ENCODE measurements at places on chromosomes 3 and 15. TPM values are rescaled to one million over a fixed set of nuclear protein-coding genes. Genes with fewer than 3 reads are reported as not detected.

The PAQR9 gene
- not detected for total RNA-seq

The SOX2 gene
- not detected for total RNA-seq

- no peak for DNase-seq
Measured at GRCh38 chr3:55305696-55306485, 181.2 kb downstream of the WNT5A start.

DNA sequence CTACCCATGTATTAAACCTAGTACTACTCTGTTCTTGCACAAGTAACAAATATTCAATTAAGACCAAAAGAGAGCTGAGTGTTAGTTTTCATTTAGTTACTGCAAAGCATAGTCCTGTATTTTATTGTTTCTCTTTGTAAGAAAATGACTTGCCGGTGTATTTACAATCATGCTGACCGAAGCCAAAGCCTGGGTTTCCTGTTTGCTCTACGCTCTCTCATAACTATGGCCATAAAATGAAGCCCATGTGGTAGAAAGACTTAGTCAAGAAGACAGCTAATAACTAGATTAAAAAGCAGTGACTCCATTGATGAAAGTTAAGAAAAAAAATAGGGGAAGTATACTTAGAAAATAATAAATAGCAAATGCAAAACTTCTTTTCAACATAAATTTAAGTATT lies 479.9 kb downstream of the CNTN4 start:
- no peak for DNase-seq

The SH3GL3 gene
- not detected for total RNA-seq

The ATP13A4 gene
- total RNA-seq: 1.6 TPM
